ENCODE measurements at places on chromosomes 2 and 18. TPM values are rescaled to one million over a fixed set of nuclear protein-coding genes. Genes with fewer than 3 reads are reported as not detected.

DNA sequence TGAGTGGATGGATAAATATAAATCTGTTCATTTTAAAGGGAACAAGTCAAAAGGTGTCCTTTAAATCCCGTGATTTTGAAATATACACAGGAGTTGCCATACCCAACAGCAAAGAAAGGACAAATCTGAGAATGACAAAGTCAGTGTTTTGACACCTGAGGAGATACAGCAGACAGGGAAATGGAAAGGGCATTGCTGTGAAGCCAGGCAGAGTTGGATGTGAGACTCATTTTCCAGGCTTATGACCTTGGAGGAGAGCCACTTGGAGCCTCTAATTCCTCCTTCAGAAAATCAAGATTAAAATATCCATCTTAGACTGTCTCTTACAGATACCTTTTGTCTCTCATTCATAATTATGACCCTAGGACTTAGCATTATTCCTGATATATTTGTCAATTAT is 154.5 kb downstream of the GALNT3 start:
- DNase-seq, result no peak

- no peak for DNase-seq
Measured at GRCh38 chr18:45412577-45412976, 202.7 kb upstream of the SLC14A2 start.

Gene SGPP2
- 1.4 TPM for total RNA-seq

DNA sequence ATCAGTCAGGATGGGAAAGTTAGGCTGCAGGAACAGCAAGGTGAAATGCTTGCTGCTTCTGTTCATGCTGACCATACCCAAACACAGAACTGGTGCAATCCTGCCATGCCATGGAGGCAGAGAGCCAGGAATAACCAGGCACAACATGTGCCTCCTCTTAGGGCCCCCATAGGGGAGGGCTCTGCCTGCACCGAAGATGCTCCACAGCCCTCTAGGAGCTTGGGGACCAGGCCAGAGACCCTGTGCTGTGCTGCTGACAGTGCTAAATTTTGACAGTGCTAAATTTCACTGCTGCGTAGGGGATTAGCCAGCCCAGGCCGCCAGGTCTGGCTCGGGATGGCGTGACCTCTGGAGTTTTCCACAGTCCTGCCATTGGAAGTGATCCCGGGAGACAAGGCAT is 173.3 kb downstream of the SH3RF3 start:
- DNase-seq, result no peak

GRCh38 chr2:186309901-186310300 is 176.2 kb upstream of the ZC3H15 start:
- DNase-seq, result no peak

Gene SERPINB12
- total RNA-seq, result not detected

GRCh38 chr2:71772510-71773172 is 319.3 kb downstream of the DYSF start:
- DNase-seq, result no peak

Gene FBXO15
- 0.10 TPM for total RNA-seq

DNA sequence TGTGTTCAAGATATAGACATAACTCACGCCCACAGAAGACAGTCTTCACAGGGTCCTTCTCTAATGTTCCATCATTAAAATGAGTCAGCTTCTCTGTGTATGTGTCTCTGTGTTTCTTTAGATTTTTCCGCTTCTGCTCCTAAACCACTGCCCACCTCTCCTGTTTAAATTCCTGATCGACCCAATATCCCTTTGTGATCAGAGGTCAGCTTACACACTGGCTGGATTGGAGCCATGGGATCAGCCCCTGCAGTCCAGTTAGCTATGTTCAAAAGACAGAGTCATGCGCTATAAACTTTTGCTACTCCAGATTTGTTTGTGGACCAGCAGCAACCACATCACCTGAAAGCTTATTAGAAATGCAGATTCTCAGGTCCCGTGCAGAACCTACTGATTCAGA is 229.2 kb downstream of the C1D start:
- DNase-seq, result no peak

Gene NMUR1
- total RNA-seq, result not detected

- DNase-seq, result no peak
Measured at GRCh38 chr2:231383416-231384108, 11.9 kb upstream of the B3GNT7 start.

DNA sequence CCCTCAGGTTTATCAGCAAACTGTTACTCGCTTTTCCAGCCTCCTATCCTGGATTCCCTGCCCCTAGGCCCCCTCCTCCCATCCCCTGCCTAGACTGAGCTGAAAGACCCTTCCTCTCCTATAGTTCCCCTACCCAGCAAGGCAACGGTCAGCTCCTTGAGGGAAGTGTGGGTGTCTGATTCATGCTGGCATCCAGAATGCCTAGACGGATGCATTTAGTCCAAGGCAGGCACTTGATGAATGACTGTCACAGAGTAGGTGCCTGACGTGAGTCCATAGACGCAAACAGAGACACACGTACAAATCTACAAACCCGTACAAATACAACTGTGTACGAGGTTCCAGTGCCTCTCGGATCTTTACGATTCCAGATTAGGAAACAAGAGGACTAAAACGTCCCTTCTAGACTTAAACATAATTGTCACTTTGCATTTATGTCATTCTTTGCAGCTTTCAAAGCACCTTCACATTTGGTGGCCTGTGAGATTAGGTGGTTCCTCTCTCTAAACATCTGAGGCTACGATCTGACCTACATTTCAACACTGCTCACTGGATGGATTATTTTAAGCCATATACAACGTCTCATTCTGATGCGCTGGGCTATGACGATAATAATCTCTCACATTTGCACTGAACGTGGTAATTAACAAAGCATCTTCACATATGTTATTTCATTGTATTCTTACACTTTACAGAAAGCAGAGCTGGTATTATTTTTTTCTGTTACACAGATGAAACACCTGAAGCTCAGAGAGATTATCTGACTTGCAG is 36.7 kb downstream of the DNMT3A start:
- DNase-seq, result no peak

DNA sequence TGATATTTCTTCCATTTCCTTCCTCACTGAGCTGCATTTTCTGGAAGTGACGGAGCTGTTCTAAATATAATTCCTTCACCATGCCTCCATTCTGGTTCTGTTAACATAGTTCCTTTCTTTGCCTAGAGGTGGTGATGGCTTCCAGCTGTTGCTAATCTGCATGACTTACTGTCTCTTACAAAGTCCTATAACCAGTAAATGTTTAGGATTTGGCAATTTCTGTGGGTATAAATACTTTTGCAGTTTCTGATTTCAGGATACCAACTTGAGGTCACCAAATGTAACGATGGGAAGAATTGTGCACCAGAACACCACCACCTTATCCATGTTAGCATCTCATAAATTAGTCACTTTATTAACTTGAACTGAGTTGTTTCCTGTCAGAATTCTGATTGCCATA is 101.7 kb upstream of the FN1 start:
- DNase-seq, result no peak

DNA sequence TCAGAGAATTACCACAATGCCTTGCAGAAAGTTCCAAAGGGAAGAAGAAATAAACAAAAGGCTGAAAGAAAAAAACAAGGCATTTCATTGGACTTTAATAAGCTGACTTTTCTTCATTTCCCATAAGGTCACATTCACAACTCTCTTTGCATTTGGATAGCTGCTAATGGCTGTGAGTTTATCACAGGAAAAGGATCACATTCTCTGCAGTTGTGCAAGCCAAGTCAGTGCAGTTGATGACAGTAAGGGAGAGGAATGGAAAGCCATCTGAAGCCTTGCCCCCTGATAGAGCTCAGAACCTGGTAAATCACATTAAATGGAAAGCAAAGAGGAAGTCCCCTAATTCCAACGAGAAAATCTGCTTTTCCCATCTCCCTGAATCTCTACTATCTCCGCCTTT is 950.6 kb downstream of the CNTNAP5 start:
- DNase-seq, result no peak

- no peak for DNase-seq
Measured at GRCh38 chr18:62332964-62333695, 8.0 kb downstream of the TNFRSF11A start.

GRCh38 chr2:144180131-144180530 is 339.8 kb downstream of the ZEB2 start:
- DNase-seq, result no peak

DNA sequence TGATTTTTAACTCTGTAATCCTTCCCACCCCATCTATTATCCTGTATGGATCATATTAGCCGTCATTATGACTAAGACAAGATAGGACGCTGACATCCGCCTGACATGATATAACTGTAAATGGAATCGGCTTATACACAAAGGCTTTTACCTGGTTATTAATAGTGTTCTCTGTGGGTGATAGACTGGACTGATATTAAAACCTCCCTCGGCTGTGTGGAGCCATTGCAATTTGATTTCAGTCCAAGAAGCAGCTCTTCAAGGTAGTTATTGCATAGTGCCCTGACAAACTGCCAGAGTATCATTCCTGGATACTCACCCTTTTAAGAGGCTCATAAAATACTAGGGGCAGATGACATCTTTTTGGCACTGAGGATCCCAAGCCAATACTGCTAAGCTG is 226.1 kb upstream of the HNRNPA3 start:
- no peak for DNase-seq

Gene SAG
- total RNA-seq, result not detected

Gene AGFG1
- 68.7 TPM for total RNA-seq

Gene SERPINB10
- total RNA-seq, result not detected

Gene TCF23
- total RNA-seq, result not detected

DNA sequence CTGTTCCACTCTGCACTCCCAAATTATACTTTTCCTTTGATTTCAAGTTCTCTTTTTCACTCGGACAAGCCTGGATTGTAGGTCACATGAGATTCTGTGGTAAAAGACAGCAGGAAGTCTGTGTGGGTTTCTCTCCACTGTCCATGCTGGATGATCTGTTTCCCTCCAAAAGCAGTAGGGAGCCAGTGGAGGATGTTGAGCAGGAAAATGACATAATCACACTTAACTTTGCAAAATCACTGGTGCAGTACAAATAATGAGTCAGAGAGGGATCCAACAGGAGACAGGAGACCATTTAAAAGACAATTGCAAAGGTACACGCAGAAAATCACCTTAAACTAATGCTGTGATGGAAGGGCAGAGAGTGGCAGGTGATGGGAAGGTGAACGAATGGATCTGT is 301.3 kb downstream of the ZNF407 start:
- no peak for DNase-seq

Gene CBLN2
- total RNA-seq, result 0.47 TPM

DNA sequence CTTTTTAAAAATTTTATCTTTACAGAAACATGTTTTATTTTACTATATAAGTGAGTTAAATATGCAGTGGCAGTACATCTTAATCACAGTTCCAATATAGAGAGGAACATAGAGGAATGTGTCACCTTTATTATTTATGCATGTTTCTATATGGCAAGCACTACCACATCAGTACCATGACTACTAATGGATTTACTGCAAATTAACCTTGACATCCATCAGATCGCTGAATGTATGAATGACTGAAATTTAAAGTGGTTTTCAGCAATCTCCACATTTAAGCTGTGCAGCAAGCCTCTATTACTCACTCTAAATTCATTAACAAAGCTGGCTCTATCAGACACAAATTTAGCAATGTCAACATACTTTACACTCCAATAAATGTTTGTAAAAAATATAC is 790.6 kb downstream of the NRXN1 start:
- DNase-seq, result no peak

Gene APCDD1
- total RNA-seq, result 0.12 TPM

Gene SLC4A3
- total RNA-seq, result 2.0 TPM

DNA sequence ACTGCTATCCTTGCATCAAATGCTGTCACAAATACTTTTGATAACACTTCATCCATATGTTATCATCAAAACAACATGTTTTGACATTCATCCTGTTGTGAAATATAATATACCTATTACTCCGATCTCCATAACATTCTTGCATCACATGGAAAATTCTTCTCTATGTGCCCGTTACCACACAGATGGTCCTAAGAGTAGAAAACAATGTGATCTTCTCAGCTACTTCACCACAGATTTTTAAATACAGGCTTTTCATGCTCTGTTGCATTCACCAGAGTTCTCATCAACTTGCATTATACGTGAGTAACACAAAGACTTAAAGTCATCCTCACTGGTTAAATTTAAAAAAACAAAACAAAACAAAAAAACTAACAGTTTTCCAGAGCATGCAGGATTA is 1603.3 kb upstream of the ZEB2 start:
- no peak for DNase-seq

- no peak for DNase-seq
Measured at GRCh38 chr2:47405757-47406156, 2.8 kb downstream of the MSH2 start.

Gene GEN1
- total RNA-seq, result 16.4 TPM

- DNase-seq, result no peak
Measured at GRCh38 chr18:79599441-79599931, 80.1 kb upstream of the CTDP1 start.

GRCh38 chr2:219688560-219689445 is 61.4 kb downstream of the SLC4A3 start:
- no peak for DNase-seq

DNA sequence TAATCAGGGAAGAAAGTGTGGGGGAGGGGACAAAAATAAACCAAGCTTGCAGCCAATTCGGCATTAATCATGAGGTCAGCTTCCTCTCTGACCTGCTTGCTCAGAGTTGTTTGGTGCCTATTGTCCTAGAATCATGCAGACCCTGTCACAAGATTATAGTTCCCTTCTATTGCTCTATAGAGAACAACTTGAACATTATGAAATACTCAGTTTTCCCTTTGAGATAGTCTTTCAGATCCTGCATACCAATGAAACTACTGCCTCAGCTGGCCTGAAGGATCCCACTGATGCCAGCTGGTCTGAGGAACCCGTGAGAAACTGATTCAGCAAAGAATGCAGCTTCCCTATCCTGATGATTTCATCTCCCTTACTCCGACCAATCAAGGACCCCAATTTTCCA is 955 bp upstream of the BBS5 start:
- DNase-seq, result peak; percentile 48

Gene FAM110C
- 0.34 TPM for total RNA-seq

GRCh38 chr2:45729753-45730512 is 78.5 kb downstream of the PRKCE start:
- no peak for DNase-seq

DNA sequence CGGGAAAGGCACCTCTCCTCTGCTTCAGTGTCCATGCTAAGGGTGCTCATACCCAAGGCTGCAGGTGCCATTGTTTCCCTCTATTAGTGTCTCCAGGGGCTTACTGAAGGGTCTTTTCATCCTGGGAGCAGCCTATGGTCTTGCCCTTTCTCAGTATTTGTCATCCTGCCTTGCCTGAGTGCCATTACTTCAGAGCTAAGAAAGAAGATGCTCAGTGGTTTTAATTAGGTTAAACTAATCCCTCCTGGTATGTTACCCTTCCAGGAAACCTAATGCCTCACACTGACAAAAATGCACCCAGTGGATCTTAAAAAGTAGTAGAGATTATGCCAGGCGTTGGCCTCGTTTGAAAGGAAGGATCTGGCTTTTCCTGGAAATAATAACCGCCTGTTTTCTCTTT is 151.4 kb downstream of the LRRTM1 start:
- DNase-seq, result no peak

Data from glomerular endothelial cell (primary cell).